Endothelial cell of umbilical vein (primary cell): ENCODE measurements at places on chromosomes 2 and 18.

GRCh38 chr2:231117922-231118613 is 6.8 kb downstream of the HTR2B start:
- DNase-seq = no peak

DNA sequence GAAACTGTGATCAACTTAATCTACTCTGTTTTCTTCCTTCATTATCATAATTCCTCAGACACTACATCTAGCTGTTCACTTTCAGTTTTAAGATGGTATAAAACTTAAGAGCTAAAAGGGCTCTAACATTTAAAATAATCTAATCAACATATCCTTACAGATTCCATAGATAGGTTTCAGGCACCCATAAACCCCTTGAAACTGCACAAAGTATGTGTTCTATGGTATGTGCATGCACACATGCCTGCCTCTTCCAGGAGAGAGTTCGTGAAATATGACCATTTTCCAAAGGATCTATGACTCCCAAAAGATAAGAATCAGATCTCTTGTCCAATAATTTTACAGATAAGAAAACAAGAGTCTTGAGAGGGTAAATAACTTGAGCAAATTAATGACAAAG is 59.4 kb downstream of the CUL3 start:
- DNase-seq = no peak

- peak; percentile 46 for DNase-seq
Observed at GRCh38 chr18:22189449-22190166, 20.2 kb downstream of the GATA6 start.

DNA sequence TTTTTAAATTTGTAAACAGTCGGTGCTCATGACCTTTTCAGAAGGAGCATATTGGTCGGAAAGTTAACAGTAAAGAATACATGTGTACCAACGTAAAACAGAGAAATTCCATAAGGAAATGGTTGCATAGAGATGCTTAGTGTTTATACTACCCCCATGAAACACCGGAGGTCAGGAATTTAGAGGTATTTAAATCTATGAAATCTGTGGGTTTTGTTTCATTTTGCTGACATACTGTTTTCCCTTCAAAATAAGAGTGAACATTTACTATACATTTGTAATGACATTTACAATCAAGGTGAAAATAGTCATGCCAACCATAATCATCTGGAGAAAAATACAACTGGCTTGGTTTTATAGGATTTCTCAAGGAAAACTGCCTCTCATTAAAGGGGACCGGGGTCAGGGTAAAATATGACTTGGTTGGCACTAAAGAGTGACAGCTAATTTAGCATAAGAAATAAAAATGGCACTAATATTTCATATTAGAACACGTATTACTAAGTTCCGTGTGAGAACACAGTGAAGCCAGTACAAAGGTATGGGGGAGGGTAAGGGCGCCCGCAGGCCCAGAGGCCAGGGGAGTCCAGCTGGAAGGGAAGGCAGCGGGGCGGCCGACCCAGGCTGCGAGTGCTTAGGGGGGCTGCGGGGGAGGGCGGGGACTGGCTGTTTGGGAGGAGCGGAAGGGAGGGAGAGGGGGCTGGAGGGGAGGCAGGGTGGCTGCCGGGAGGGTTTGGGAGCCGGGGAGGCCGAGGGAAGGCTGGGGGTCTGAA is 1.1 kb upstream of the RNU4ATAC start:
- no peak for DNase-seq

DNA sequence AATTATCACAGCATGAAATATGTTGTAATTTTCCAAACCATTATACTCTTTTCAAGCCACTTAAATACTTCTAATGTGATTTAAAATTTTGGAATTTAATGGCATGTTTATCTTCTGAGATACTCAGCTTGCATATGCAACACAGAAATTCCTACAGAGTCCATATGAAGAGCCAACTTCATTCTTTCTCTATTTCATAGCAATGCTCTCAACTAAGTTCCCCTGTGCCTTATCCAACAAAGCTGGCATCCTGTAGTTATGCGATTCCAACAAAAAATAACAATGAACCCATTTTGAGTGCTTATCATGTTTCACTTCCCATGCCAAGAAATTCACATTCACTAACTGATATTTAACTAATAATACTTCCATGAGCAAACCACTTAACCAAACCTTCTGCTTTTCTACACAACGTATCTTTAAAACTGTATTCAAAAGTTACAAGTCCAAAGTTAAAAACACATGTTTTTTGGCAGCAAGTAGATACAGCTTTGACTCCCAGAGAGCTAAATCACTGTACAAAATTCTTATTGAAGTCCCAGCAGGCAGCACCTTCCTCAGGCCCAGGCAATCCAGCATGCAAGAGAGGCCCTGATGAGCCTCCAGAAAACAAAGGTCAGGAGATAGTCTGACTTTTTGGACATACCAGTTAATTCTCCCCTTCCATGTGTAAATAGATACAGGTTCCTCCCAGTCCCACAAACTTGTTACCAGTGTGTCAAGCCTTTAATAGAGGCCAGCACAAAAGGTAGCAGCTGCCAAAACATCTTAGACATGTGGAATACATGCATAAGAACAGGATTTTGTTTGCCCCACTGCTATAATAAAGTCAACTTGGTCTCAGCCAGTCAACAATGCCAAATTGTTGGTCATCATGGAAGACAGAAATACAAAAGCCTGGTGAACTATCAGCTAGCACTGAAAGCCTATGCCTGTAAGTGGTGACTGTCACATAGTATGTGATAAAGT is 113.1 kb upstream of the WDR75 start:
- DNase-seq = peak; percentile 78

DNA sequence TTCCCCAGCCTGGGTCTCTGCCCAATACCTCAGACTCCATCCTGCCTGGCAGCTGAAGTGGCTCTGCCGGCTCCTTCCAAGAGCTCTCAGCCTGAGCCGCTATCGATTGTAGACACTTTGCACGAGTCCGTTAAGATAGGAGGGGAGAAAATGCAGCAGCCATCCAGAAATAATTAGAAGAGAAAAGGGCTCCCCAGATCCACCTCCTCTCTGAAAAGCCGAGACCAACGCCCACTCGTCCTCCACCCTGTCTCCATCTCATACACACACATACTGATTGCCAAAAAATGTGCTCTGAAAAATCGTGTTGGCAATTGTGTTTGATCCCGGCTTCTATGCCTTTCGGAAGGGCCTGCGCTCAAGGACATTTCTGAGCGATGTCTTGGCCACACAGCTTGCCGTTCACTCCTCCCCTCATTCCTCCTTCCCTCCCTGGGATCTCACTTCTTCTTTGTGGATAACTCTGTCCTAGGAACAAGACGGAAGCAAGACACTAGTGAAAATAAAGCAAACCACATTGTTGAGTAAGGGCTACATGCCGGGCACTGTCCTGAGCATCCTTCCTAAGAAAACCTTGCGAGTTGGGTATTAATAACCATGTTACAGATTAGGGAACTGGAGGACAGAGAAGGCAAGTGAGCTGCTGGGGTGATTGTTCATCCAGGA is 372.8 kb upstream of the MYT1L start:
- no peak for DNase-seq

GRCh38 chr2:105783151-105783738 is 38.5 kb downstream of the NCK2 start:
- no peak for DNase-seq

DNA sequence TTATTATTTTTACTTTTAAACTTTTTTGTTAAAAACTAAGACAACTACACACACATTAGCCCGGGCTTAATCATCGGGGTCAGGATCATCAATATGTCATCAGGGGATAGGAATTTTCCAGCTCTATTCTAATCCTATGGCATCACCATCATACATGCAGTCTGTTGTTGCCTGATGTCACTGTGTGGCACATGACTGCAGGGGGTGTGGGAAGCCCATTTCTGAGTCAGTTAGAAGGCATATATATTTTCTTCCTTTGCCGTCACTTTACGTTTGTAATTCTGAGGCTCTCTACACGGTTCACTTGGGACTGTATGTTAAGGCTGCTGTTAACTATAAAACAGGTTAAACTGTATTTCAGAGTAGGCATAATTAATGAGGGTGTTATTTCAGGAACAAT is 144.4 kb upstream of the ITGA6 start:
- DNase-seq = peak; percentile 88

DNA sequence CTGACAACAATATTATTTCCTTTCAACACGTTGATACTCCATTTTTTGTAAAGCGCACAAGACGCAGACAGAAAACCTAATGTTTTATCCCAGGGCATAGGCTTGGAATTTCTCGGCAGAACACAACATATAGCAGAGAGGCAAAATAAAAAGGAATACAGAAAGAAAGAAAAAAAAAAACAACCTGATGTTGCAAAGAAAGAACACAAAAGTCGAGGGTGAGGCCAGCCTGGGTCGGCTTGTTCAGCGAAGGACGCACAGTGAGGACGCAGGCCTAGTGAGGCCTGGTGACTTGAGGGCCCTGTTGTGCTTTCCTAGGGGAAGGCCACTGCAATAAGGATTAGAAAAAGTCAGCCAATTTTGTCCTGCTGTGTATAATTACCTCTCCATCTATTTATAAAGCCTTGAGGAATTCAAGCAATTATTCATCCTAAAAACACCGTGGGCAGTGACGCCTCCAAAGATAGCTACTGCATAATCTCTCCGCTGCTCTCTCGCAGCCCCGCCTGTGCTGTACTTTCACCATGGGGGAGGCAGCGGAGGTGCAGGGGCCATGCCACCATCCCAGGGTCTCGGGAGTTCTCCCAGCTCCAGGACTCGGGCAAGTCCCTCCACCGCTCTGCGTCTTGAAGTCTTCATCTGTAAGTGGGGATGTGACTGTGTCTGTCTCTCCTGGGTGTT is 61.9 kb upstream of the SH3RF3 start:
- no peak for DNase-seq

GRCh38 chr2:155630760-155631159 is 701.8 kb downstream of the NR4A2 start:
- DNase-seq = no peak

GRCh38 chr2:229300790-229301189 is 29.7 kb upstream of the PID1 start:
- DNase-seq = no peak

DNA sequence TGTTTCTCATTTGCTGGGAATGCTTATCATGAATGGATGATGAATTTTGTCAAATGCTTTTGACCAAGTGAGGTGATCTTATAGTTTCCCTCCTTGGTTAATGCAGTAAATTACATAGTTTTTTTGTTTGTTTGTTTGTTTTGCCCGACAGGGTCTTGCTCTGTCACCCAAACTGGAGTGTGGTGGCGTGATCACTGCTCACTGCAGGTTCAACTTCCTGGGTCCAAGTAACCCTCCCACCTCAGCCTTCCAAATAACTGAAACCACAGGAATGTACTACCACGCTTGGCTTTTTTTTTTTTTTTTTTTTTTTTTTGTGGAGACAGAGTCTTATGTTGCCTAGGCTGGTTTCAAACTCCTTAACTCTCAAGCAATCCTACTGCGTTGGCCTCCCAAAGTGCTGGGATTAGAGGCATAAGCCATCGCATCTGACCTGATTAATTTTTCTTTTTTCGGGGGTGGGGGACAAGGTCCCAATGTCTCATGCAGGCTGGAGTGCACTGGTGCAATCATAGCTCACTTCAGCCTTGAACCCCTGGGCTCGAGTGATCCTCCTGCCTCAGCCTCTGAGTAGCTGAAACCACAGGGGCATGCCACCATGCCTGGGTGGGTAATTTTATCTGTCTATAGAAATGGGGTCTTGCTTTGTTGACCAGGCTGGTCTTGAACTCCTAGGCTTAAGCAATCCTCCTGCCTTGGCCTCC is 48.6 kb downstream of the SMAD2 start:
- no peak for DNase-seq

- peak; percentile 52 for DNase-seq
Observed at GRCh38 chr18:23283916-23284430, 148.7 kb downstream of the CABLES1 start.

- DNase-seq = no peak
Observed at GRCh38 chr2:174211954-174212353, 36.4 kb downstream of the OLA1 start.

DNA sequence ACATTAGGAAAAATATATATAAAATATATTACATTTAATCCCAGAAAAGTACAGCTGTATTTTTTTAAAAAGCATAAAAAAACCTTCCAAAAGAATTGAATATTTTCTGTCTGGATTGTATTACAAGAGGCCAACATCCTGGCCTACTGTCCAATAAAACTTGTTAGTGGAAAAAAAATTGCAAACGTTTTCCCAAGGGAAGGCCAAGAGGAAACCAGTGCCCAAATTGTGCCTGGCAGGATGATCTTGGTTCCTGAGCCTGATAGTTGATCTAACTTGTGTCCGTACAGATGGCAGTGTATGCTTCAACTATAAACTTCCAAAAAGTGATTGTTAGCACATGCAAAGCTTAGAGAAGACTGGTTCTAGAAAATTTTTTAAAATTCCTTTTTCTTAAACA is 90.6 kb upstream of the LPIN2 start:
- peak; percentile 62 for DNase-seq

- no peak for DNase-seq
Observed at GRCh38 chr18:33653231-33653630, 75.2 kb downstream of the ASXL3 start.

DNA sequence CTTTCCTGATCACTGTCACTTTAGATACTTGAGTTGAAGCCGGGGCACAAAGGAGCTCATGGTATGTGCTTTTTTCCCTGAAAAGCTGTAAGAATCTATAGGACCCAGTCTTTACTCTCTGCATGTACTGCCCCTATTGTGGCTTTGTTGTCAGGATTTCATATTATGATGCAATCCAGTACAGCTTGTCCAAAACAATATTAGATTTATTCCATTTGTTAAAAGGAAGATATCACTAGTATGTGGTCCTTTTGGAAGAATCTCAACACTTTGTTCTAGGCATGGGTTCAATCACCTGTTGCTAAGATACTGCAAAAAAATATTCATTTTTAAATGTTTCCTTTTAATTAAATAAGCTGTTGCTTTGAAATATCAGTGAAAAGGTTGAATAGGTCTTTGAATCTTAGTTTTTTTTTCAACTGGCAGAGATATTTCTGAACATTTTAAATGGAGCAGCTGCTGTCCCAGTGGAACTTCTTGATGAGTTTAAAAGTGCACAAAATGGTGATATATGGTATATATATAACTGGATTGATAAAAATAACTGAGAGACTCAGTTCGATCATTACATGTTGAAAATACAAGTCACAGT is 256.6 kb upstream of the NT5C1B start:
- DNase-seq = no peak

DNA sequence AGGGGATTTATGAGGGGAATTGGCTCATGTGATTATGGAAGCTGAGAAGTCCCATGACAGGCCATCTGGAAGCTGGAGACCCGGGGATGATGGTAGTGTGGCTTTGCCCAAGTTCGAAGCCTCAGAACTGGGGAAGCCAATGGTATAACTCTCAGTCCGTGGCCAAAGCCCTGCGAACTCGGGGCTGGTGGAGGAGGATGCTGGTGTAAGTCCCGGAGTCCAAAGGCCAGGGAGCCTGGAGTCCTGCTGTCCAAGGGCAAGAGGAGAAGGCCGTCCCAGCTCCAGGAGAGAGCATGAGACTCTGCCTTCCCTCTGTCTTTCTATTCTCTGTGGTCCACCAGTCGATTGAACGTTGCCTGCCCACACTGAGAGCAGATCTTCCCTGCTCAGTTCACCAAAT is 43.2 kb upstream of the CABLES1 start:
- no peak for DNase-seq

DNA sequence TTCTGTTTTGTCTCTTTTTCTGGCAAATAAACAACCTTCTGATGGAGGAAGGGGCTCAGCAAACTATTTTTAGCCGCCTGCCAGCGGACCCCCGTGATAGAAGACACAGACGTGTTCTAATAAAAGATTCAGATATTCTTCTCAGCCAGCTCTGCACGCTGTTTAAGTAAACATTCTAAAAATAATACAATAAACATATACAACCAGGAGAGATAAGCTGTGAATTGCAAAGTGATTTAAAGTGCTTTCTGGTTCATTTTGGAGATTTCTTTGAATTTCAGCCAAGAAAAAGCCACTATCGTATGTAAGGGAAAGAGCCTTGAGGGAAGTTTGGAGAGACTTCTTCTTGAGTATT is 201.3 kb downstream of the EPHA4 start:
- no peak for DNase-seq

GRCh38 chr2:219569041-219569440 is 2.3 kb downstream of the OBSL1 start:
- DNase-seq = no peak
